ENCODE measurements at places on chromosomes 12 and 14.

GRCh38 chr14:35747379-35747778 is 61.7 kb downstream of the RALGAPA1 start:
- no peak for DNase-seq

- no peak for DNase-seq
These were observed 61.3 kb downstream of the CHGA start for GRCh38 chr14:92984082-92984788.

DNA sequence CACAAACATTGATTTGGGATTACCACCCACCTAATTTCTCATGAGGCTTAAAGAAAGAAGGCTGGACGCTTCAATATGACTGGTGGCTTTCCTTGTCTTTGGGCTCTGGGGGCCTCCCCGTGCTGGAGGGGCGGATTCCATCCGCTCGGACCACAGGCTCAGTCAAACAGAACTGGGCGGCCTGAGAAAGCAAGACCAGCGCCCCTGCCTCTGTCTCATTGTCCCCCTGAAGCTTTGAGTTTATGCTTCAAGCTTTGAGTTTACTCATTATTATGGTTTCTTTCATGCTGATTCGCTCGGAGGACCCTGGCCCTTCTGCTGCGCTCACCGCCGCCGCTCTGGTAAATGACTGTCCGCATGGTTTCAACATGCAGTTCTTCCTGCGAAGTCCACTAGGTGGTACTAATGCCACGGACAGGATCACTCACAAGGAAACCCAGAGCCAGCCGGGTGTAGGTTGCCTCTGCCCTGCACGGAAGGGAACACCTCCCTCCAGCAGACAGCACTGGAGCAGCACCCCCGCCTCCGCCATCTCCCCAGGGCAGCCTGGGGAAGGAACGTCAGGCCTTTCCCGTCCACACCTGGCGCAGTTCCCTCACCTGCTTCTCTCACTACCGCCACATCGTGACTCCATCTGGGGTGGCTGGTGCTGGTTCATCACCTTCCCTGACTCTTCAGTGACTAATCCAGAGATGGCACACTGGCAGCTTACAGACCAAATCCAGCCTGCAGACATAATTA is 13.2 kb upstream of the TIGAR start:
- DNase-seq, result peak; percentile 81

DNA sequence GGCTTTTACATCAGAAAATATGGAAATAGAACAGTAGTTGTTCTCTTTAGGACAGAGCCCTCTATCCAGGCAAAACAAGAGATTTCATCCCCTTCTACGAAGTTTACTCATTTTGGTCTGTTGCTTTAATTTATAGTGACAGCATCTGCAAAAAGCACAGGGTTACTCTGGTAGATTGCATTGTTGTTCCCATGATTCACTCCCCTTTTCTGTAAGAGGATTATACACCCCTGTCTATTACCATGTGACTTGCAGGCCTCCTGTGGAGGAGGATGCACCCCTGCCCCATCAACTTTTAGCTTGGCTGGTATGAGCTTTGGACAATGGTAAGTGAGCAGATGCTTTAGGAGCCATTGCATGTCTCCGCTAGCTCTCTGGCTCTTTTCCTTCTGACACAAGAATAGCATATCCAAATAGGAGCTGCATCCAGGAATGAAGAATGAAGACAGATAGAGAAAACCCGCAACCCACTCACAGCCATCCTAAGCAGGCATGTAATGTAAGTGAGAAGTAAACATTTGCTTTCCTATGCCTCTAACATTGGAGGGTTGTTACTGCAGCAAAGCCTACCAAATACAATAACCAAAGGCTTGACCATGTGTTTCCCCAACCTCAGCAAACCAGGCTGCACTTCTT is 304.2 kb downstream of the AKAP6 start:
- DNase-seq, result no peak

DNA sequence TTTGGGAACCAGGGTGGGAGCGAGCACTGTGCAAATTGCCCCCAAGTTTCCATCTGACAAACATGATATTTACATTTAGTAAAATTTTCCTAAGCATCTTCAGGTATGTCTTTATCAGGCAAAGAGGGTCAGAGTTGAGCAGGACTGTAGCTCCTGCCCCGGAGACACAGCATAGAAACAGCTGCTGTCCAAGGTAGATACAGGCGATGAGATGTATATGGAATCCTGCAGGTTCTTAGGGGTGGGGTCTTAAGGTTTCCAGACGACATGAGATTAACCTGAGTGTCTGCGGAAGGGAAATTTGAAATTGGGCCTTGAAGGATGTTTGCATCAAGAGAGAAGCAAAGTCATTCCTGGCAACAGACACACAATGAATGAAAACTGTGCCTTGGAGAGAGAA is 998.8 kb downstream of the AACS start:
- DNase-seq, result no peak

DNA sequence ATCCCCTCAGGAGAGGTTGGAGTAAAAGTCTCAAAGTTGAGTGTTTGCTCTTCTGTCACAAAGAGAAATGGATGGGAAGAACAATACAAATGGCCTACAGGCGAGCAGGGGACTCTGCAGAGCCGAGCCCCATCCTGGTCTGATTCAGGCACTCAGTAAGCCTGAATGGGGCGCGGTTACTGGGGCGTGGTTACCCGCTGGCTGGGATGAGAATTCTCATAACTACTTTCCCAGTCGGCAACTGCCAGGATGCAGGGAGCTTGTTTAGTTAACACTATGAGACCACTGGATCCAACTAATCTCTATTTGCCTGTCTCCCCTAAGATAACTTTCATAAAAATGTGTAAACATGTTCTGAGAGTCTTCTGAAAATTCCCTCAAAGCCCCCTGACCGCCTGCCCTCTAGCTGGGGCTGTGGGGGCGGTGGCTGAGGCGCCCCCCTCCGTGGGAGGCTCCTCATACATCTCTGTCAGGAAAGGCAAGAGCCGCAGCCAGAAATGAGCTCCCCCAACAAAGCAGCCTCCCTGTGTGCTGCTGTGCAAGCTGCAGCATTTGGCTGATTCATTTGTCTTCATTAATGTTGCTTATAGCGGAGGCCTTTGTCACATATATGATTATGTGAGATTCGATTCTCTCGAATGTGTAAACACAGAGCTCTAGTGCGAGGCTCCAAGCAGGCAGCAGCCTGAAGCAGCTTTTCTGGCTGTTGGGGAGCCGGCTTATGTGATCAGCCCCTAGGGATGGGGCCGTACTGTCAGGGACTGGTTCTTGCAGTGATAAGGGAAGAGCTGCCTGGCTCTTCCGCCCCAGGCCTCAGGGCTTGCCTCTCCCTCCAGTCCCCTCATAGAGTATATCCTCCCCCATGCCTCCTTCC is 126.1 kb upstream of the ARHGAP5 start:
- DNase-seq, result peak; percentile 82

DNA sequence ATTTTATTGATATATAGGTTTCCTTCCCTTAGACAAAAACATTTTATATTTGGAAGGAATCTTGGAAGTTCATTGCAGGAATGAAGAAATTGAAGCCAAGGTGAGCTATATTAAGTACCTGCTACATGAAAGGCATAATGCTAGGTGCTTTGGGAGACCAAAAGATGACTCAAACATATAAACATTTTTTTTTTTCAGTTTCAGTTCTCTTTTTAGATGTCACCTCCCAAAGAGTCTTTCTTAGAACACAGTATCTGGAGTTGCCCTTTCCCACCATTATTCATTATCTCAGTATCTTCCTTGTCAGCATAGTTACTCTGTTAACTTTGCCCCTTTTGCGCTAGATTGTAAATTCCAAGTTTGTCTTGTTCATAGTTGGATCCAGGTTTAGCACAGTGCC is 1.1 kb downstream of the LIN52 start:
- DNase-seq, result no peak

GRCh38 chr14:93049867-93050331 is 65.8 kb downstream of the ITPK1 start:
- DNase-seq, result peak; percentile 59

DNA sequence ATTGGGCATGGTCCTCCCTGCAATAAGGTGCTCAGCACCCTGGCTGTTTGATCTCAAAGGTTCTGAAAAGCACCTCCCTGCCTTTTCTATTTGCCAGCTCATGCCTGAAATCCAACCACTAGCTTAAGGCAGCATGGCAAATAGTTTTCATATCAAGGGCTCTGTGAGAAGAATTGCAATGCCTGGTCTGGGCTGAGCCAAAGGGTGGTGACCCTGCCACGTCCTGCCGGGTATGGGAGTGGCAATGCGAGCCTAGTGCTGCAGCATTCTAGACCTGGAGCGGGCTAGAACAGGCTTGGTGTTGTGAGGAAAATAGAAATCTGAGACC is 2.3 kb upstream of the SCNN1A start:
- DNase-seq, result peak; percentile 69

DNA sequence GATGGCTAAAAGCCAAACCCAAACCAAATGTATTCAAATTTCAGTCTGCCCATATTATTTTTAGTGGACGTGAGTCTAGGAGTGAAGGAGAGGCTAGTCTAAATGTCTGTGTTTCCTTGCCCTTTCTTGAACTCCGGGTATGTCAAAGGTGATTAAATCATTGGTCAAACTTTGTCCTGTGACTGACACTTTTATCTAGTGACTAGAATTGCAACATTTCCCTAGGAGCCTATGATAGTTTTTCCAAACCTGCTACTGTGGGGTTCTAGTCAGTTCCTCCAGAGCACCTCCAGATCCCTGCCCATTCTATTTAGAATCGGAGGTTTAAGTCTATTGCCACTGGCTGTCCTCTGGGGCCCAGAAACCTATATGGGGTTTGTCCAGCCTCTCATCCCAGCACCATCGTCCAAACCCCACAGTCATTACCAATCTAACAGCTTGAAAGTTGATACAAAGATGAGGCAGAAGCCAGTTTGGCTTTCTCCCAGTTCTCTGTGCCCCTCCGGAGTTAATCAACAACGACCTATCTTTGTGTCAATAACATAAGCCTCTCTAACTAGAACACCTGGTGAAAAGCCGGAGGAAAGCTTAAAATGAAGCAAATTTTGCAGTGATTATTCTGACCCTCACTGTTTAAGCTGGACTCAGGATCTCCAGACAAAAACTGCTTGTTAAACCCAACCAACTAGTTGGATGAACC is 306.7 kb downstream of the ZFP36L1 start:
- DNase-seq, result no peak

GRCh38 chr14:64000749-64001148 is 147.9 kb downstream of the SYNE2 start:
- no peak for DNase-seq

DNA sequence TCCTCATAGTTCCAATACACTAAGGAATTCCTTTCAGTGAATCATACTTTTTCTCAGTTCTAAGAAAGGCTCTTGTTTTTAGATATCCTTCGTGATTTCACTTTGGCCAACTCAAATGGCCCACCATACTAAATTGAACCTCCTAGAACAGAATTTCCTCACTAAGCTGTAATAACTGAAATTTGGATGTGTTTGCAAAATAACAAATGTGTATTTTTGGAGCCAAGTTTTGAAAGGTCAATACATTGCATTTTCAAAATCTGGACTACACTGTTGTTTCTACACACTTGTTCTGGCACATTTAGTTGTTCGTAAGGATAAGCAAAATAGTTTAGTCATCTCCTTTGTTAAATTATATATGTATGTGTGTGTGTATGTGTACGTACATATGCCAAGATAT is 439.0 kb upstream of the STXBP6 start:
- DNase-seq, result no peak

- DNase-seq, result no peak
These were observed 125.7 kb downstream of the PHLDA1 start for GRCh38 chr12:75905922-75906321.

DNA sequence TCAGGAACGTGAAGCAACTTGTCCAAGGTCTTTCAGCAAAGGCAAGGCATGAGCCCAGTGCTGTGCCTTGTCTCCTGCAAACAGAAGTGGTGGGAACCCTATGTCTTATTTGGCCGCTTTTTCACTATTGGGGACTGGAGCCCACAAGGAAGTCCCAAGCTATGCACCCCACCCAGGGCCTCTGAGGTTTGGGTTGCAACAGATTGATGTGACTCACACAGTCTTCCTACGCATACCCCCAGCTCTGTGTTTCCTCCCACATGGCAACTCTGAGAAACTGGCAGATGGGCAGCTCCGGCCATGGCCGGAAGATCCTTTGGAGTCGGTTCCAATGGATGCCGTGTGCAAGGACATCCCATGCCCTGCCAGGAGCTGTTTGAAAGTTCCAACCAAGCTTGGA is 28.3 kb upstream of the CMKLR1 start:
- DNase-seq, result no peak

- no peak for DNase-seq
These were observed 4.9 kb upstream of the RIC8B start for GRCh38 chr12:106769546-106769945.

DNA sequence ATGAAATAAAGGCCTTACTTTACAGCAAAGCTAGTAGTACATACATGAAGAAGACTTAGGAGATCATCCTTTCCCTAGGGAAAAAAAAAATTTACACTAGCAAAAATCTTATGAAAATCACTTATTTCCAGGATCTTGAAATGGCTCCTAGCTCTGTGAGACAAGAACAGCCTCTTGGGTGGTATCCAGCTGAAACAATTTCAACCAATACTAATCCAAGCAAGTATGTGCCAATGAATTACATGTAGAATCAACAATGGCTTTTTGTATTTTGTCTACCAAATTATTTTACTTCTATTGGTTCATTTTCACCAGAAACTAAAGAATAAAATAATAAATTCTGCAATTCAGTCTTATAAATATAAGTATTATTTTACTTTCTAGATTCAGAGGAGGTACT is 2.7 kb upstream of the SLCO1A2 start:
- no peak for DNase-seq

DNA sequence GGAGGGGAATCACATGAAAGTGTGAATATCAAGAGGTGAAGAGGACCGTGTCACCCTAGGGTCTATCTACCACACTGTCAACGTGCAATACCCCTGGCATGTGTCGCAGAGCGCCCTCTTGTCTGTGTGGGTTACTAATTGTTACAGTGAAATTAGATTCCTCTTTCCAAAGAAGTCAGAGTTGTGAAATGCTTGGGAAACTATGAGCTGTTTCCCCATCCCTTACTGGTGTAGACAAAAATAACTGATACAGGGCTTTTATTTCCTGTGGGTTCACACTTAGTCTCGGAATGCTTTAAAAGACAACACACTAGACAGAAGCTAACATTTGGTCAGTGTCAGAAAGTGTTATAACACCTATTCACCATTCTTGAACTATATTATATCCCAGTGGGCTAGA is 597.3 kb downstream of the NRXN3 start:
- no peak for DNase-seq

DNA sequence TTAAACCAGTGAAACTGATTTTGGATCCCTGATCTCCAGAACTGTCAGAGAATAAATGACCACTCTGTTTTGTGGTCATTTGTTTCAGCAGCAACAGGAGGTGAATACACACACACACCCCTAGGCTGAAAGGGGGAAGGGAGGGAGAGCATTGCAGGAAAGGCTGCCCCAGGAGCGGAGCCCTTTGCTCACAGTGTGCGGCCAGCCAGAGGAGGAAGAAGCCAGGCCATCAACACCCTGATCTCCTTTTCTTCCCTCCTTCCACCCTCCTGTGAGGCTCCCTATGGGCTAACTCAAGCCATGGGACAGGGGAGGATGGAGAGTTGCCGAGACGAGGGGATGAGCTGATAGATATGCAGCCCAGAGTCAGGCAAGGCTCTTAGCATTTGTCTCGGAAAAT is 211.9 kb downstream of the TBX5 start:
- DNase-seq, result no peak

GRCh38 chr12:50545786-50546185 is 41.0 kb downstream of the DIP2B start:
- DNase-seq, result no peak
